Forelimb muscle (tissue), 1 donor: ENCODE measurements at places on chromosomes 5 and 9. TPM values are rescaled to one million over a fixed set of nuclear protein-coding genes. Genes with fewer than 3 reads are reported as not detected.
A peak's percentile ranks its signal among the peaks of the same experiment; 100 is the strongest.

DNA sequence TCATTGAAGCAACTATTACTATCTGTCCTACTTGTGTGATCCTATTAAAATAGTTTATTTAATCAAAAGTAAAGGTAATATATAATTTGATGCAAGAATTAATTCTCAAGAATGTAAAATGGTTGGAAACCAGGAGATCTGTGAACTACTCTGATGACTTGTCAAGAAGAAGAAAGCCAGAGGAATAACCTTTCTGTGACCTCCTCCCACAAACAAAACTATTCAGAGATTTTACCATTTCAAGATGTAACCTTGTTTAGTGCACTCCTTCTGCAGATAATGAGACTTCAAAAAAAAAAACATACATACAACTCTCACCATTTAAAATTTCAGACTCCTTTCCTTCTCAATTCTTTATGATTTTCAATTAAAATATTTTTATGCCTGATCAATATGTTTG, 79.5 kb downstream of the RFX3 start:
- no peak for DNase-seq

DNA sequence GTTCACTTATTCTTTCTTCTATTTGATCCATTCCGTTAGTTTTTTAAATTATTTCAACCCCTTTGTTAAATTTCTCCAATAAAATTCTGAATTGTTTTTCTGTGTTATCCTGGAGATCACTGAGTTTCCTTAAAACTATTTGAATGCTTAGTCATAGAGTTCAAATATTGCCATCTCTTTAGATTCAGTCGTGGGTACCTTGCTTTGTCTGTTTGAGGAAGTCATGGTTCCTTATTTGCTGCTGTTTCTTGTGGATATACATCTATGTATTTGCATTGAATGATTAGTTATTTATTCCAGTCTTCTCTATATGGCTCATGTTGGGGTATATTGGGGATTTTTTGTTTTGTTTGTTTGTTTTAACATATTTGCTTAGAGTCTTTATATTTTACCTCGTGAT, 80.6 kb downstream of the HINT1 start:
- no peak for DNase-seq

DNA sequence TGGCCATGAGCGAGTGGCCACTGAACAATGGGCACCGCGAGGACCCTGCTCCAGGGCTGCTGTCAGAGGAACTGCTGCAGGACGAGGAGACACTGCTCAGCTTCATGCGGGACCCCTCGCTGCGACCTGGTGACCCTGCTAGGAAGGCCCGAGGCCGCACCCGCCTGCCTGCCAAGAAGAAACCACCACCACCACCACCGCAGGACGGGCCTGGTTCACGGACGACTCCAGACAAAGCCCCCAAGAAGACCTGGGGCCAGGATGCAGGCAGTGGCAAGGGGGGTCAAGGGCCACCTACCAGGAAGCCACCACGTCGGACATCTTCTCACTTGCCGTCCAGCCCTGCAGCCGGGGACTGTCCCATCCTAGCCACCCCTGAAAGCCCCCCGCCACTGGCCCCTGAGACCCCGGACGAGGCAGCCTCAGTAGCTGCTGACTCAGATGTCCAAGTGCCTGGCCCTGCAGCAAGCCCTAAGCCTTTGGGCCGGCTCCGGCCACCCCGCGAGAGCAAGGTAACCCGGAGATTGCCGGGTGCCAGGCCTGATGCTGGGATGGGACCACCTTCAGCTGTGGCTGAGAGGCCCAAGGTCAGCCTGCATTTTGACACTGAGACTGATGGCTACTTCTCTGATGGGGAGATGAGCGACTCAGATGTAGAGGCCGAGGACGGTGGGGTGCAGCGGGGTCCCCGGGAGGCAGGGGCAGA, 53.3 kb downstream of the JADE2 start:
- no peak for DNase-seq

- no peak for DNase-seq
These were observed 3.8 kb downstream of the SMARCA2 start for GRCh38 chr9:2018764-2019558.

DNA sequence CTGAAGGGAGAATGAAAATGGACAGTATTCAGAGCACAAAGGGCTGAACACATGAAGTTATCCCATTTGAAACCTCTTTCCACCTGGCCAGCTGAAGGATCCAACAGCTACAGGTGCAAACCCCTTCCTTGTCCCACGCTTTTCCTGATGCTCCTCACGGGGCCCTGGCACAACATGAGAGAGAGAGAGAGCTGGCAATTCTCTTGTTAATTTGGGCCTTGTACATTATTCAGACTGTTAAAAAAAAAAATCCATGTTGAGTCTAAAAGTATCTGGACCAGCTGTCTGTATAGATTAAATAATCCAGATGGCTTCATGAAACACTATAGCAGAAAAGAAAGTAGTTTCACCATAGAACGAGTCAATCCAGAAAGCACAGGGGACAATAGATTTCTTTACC, 74.1 kb downstream of the HMHB1 start:
- no peak for DNase-seq

DNA sequence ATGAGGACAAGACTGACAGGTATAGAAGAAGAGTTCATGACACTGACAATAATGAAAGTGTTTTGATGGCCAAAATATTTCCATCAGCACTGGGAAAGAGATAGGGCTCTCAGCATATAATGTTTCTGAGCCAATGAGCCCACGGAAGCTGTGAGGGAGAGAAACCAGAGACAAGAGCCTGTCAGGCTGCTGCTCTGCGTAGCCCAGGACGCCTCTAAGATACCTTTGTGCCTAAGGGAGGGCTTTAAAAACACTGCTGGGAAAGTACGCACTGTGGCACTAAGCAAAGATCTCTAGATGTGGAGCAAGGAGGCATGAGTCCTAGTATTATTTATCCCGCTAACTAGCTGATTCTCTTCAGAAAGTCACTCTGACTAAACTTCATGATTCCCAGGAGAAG, 11.0 kb upstream of the ELAVL2 start:
- no peak for DNase-seq

Gene CAPSL
- not detected for polyA plus RNA-seq

- DNase-seq, result no peak
These were observed 113.4 kb downstream of the FBN2 start for GRCh38 chr5:128424646-128425045.

DNA sequence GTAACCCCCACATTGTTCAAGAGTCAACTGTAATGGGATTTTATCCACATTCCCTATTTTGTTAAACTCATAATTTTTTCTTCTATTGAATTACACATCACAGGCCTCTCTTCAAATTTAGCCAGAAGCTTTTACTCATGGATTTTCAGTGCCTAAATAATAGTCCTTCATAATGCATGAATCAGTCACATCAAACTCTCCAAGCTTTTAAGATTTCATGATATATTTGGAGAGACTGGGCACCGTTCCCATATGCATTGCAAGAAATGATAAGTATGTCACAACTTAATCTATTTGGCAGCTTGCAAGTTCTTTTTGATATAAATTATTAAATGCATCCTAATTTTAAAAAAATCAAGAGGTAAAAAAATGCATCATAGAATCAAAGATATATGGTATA, 465.9 kb downstream of the DMAC1 start:
- no peak for DNase-seq

- no peak for DNase-seq
These were observed 7.1 kb upstream of the CORO2A start for GRCh38 chr9:98199388-98200033.

DNA sequence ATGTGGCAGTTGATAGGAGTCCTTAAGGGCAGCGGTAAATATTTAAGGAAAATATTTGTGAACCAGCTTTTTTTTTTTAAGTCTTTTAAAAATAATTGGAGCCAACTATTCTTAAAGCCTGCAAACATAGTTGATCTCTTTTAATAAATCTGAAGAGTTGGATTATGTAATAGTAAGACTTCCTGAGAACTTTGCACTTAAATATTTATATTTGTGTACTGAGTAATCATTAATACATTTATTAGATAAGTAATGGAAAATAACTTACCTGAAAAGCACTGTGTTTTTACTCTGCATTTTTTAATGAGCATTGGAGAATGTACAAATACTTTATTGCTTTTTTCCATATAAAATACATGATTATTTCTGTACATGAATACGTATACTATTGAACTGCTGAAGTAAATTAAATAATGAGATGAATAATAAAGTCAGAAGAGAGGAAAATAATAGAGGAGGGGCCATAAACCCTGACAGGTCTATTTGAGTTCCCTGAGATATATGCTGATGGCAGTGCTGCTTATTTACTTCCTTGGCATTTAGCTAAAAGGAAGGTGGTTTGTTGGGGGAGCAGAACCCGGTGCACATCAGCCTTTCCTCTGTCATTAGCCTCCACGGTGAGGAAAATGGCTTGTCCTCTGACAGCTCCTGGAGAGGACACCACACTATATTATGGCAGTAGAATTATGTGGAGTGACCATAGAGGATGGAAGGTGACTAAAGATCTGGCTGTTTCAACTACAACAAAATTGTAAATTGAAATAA, 148.0 kb downstream of the ZSWIM6 start:
- no peak for DNase-seq

Gene LCN1
- not detected for polyA plus RNA-seq

GRCh38 chr9:113622600-113623400, 159.3 kb downstream of the RGS3 start:
- no peak for DNase-seq

- DNase-seq, result no peak
These were observed 680.8 kb upstream of the SEMA6A start for GRCh38 chr5:117255211-117256027.

- peak; percentile 14 for DNase-seq
These were observed 59.4 kb upstream of the RAPGEF1 start for GRCh38 chr9:131799177-131799823.

GRCh38 chr5:107466233-107466769, 204.4 kb downstream of the EFNA5 start:
- DNase-seq, result no peak

- DNase-seq, result no peak
These were observed 74.0 kb downstream of the NSG2 start for GRCh38 chr5:174119468-174119881.

GRCh38 chr5:78518365-78519197, 130.0 kb downstream of the LHFPL2 start:
- no peak for DNase-seq

Gene HACD4
- 1.5 TPM for polyA plus RNA-seq

GRCh38 chr5:152987131-152987530, 503.3 kb upstream of the GRIA1 start:
- no peak for DNase-seq

GRCh38 chr9:108197008-108197365, 658.8 kb downstream of the ACTL7B start:
- DNase-seq, result no peak

Gene PCDHB10
- polyA plus RNA-seq, result 3.6 TPM

Gene HMMR
- 8.6 TPM for polyA plus RNA-seq
